ENCODE measurements at places on chromosomes 3 and 15. TPM values are rescaled to one million over a fixed set of nuclear protein-coding genes. Genes with fewer than 3 reads are reported as not detected.

DNA sequence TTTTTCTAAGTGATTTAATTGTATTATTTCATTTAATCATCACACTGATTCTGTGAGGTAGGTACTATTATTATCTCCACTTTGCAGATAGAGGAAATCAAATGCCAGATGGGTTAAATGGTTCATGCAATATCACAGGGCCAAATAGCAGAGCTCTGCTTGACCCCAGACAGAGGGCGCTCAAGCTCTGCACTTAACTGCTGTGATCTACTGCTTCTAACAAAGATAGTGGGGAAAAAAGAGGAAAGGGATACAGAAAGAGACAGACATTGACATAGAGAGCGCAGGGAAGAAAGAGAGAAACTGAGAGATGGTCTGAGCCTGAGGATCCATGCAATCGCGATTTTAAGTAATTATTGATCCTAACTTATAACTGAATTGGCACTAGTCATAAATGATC, 279.1 kb upstream of the THRB start:
- peak; percentile 91 for DNase-seq

GRCh38 chr3:187746059-187746441, 782 bp upstream of the BCL6 start:
- no peak for DNase-seq

Gene PTPRG
- total RNA-seq = 96.0 TPM

DNA sequence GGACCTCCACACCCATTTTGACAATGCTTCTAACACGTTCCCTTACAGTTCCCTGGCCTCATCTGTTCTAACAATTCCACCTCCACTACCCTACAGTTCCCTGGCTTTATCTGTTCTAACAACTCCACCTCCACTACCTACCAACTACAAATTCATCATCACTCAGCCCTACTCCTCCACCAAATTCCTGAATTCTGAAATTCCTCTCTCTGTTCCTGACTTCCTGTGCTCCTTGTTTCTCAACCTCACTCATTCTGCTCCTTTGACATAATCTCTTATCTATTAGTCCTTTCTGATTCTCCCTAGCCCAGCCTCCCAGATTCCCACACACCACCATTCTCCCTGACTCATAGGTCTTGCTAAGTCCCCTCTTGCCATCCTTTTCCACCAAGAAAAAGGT, 22.5 kb downstream of the UPK1B start:
- no peak for DNase-seq

GRCh38 chr15:40105517-40106202, 3.0 kb downstream of the BMF start:
- no peak for DNase-seq

DNA sequence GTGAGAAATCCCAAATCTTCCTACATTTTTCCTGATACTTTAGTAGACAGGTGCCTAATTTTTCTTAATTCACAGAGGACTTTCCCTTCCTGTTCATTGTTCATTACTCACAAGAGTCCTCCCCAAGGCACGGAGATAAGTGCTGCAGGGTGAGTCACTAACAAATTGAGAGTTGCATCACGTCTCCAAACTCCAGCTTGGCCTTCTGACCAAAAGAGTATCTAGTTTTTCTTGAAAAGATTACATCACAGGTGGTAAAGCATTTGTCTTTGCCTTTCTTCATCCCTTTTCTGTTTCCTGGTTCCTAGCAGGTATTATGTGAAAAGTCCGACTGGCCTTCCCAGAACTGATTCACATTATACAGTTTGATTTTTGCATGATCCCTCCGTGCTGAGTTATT, 24.9 kb upstream of the RASGRP1 start:
- DNase-seq = no peak

Gene BFSP2
- not detected for total RNA-seq

Gene TICRR
- 0.92 TPM for total RNA-seq

GRCh38 chr15:60731583-60732130, 252.7 kb upstream of the ICE2 start:
- DNase-seq = no peak

Gene C3orf49
- not detected for total RNA-seq

DNA sequence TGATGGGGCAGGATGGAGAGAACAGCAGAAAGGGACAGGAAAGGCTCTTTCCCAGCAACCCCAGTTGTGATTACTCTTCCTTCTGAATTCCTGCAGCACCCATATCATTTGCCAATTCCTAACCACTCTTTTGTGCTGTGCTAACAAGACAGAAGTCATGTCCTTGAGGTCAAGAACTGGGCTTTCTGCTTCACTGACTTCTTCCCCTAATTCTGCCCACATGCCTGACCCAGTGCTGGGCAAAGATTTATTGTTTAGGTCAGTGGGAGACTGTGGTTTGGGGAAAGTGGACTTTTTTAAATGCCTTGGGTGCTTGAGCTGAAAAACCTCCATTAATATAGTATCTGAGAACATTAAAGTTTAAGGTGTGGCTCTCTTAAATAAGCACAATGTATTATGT, 4.2 kb upstream of the EFCAB12 start:
- no peak for DNase-seq

Gene NANOGP8
- not detected for total RNA-seq

DNA sequence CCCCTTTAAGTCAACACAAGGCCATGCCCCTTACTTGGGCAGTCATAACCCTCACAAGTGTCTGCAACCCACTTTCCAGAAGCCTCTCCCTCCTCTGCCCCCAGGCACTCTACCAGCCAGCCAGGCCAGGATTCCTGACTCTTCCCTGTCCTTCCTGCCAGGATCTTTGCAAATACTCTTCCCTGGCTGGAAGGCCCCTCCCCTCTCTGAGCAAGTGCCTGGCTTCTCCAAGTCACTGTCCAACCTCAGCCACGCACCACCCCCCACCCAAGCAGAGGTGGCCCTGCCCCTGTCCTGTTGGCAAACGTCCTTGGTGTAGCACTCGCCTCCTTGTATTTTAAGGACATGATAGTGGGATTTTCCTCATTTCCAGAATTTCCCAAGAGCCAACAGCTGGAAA, 54.7 kb upstream of the USP3 start:
- no peak for DNase-seq

GRCh38 chr3:105505170-105505569, 138.5 kb downstream of the ALCAM start:
- DNase-seq = no peak

DNA sequence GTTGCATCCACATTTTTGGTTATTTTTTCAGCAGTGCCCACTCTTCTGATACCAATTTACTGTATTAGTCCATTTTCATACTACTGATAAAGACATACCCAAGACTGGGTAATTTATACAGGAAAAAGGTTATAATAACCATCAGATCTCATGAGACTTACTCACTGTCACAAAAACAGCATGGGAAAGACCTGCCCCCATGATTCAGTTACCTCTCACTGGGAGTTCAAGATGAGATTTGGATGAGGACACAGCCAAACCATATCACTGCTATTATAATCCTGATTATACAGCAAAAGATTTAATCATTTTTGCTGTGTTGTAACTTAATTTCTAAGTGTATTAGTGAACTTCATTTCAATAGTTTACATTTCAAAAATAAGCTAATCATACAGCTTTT, 6.6 kb downstream of the ZBED2 start:
- DNase-seq = no peak

DNA sequence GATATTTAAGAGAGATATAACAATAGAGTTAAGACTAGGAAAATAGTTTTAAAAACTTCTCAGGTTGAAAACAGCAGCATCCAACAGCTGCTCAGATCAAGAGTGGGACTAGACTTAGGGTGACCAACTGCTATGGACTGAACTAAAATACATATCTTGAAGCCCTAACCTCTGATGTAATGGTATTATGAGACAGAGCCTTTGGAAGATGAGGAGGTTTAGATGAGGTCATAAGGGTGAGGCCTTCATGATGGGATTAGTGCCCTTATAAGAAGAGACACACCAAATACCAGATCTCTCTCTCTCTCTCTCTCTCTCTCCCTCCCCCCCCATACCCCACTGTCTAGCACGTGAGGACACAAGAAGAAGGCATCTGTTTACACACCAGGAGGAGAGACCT, 37.4 kb upstream of the GALNT15 start:
- no peak for DNase-seq

DNA sequence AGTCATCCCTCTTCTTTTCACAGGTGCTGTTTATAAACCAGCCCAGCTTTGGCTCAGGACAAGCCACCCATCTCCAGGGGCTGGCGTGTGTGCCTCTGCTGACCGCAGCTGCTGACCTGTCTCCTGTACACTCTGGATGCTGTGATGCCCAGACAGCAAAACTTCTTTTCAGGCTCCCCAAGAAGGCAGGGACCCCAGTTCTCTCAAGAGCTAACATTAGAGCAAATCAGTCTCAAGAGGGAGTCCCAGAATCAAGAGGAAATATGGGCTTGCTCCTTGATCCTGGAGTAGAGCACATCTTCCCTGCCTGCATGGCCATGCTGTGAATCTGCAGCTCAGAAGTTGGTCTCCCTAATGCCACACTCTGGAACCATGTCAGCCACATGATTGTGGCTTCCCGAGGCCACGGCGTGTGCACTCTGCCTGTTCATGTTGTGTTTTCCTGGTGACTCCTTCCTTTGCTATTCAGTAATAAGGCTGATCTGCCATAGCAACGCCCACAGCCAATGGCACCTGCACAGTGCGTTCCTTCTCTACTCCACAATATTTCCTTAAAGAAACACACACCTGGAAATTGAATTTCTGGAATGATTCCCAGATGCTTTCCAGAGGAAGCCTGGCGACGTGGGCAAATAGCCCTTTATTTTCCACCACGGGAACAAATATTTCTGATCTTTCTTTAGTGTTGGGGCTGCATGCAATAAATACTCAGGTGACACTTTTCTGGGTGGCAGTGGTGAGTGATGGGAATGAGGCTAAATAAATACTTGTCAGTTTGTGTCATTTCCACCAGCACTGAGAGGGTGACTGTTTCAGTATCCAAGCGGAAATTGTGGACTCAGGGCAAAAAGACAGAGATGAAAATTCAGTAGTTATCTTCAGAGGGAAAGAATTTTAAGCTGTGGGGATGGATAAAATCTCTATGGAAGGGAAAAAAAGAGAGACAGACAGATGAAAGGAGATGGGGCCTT, 21.9 kb upstream of the THSD4 start:
- peak; percentile 72 for DNase-seq

DNA sequence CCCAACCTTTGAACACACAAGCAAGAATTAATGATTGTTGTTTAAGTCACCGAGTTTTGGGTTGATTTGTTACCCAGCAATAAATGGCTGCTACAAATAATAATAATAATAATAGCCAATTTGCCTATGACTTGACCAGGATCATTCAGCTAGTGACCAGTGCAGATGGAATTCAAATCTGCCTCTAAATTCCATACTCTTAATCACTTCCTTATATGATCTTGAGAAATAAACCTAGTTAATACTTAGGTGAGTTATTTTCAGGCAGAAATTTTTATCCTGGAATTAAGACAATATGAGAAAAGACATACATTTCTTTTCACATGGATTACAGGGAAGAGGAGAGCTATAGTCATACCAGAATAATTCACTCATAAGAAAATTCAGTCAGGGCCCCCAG, 116.0 kb upstream of the GALNT15 start:
- no peak for DNase-seq

Gene CCR4
- total RNA-seq = not detected

Gene LHFPL4
- total RNA-seq = 0.43 TPM

DNA sequence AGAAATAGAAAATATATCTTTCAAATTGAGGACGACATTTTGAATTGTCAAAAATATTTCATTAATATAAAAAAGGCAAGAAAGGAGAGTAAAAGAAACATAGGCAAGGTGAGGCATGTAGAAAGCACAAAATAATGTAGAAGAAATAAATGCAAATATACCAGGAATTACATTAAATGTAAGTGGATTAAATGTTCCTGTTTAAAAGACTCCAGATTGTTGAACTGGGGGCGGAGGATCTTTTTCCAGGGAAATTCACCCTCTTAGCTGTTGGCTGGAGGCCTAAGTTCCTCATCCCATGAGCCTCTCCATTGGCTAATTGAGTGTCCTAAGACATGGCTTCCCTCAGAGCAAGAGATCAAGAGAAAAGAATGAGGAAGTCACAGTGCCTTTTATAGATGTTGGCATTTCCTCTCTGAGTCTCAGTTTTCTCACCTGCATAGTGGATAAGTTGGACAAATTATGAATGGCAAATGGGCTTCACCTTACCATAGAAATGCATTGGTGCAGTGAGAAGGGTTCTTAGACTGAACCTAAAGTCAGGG, 147.4 kb upstream of the SMAD3 start:
- DNase-seq = no peak

DNA sequence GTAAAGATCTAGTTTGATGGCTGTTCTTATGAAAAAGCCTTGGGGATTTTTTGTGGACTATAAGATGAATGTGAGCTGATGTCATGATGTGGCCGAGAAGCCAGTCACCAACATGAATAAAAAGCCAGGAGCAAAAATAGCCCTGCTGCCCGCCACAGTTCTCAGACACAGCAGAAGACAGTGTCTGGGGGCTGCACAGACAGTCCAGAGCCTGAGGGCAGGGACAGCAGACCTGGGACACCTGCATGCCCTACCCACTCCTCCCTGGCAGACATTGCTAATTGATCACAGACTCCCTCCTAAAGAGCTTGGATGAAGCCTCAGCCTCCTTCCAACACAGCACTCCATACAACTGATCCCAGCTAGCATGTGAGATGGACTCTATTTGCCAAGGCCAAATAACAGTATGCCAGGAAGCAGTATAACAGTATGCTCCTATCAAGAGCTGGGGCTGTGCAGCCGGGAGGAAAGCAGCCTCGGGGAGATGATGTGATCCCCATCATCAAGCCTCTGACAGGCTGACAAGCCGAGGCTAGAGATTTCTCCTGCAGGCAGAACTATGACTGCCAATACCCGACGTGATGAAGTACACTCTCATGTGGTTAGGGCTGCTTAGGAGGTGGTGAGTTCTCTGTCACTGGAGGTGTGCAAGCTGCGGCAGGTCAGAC, 105.4 kb upstream of the RPL32 start:
- DNase-seq = no peak

- DNase-seq = no peak
Measured at GRCh38 chr3:70726961-70727360, 414.5 kb upstream of the MDFIC2 start.

- DNase-seq = no peak
Measured at GRCh38 chr15:91919014-91919534, 65.6 kb downstream of the SLCO3A1 start.

DNA sequence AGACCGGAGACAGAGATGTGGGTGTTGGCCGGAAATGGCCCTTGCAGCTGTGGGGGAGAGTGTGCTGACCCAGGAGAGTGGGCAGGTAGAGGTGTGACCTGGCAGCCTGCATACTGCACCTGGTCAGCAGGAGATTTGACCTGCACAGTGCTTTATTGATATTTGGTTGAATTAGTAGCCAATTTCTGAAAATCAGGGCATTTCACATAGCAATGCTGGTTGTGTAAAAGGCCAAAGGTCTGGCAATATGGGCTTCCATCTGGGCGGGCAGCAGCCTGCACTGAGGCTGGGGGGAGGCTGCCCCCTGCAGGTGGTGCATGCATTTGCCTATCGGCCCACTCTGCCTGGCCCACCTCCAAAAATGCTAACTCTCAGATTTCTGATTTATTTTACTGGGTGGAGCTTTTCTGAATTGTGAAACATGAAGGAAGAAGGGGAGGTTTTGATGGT, 9.4 kb upstream of the MGLL start:
- DNase-seq = peak; percentile 58

GRCh38 chr3:171276923-171277322, 183.3 kb downstream of the TNIK start:
- DNase-seq = no peak

GRCh38 chr3:179723617-179724016, 70.8 kb downstream of the USP13 start:
- no peak for DNase-seq

Gene RGMA
- total RNA-seq = 64.2 TPM

Data from stomach (tissue), 19 donors.